Right lobe of liver (tissue), 6 donors: ENCODE measurements at places on chromosomes 2 and 18.

DNA sequence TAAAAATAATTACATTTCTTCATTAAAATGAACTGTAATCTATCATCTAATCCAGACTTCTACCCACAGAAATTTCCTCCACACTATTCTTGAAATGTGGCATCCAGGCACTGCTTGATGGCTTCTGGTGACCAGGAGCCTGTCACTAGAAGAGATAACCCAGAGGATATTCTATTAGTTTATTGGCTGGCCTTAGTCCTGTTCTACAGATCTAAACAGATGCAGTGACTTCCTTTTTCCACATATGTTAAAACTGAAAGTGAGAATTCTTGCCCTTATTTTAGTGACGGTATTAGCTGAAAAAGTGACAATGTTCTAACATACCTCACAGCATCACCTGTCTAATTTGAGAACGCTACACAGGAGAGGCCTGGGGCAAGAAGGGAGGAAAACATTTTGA, 775.4 kb downstream of the TSN start:
- DNase-seq = no peak

DNA sequence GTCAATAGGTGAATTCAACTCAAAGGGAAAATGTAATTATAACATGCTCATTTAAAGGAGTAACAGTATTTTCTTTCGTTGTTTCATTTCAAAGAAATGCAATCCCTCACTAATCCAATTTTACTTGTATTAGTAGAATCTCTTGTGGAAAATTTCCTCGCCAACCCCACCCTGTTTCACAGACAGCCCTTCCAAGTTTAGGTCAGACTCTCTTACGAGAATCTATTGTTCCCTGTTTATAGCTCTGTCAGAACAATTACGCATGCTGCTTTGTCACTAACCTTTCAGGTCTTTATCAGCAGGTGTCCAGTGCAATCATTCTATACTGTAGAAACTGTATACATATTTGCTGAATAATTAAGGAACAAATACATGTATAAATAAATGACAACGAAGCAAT, 657.8 kb upstream of the LINC00305 start:
- DNase-seq = no peak

GRCh38 chr18:3447895-3448837, 1.8 kb upstream of the TGIF1 start:
- peak; percentile 97 for DNase-seq

DNA sequence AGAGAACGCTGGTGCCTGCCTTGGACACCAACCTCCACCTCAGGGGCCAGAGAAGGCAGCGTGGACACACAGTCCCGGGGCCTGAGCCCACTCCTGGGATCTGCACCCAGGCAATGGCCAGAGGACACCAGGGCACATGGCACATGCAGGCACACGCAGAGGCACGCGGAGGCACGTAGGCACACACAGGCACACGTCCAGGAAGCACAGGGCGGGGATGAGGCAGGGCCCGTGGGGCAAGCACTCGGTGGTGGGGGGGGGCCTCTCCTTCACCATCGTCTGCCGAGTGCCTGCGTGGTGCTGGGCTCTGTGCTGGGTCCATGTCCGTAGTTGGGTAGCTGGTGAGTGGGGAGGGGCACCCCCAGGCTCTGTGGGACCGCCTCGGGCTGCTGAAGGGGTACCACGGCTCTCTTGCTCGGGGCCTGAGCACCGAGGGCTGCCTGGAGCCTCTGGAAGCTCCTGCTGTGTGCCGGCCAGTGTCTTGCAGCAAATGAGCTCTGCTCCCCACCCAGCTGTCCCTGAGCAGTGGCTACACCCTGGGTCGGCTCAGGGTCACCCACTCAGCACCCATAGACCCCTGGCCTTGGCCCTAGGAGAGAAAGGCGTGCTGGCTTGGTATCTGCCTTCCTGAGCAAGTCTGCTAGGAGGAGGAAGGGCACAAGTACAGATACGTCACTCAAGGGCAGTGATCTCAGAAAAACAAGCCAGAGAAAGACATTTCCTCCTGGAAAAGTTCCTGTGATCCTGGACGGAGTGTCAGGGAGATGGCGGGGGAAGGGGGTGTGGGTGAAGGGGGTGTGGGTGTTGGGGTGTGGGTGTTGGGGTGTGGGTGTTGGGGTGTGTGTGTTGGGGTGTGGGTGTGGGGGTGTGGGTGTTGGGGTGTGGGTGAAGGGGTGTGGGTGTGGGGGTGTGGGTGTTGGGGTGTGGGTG, 26.4 kb downstream of the RTP5 start:
- peak; percentile 79 for DNase-seq

DNA sequence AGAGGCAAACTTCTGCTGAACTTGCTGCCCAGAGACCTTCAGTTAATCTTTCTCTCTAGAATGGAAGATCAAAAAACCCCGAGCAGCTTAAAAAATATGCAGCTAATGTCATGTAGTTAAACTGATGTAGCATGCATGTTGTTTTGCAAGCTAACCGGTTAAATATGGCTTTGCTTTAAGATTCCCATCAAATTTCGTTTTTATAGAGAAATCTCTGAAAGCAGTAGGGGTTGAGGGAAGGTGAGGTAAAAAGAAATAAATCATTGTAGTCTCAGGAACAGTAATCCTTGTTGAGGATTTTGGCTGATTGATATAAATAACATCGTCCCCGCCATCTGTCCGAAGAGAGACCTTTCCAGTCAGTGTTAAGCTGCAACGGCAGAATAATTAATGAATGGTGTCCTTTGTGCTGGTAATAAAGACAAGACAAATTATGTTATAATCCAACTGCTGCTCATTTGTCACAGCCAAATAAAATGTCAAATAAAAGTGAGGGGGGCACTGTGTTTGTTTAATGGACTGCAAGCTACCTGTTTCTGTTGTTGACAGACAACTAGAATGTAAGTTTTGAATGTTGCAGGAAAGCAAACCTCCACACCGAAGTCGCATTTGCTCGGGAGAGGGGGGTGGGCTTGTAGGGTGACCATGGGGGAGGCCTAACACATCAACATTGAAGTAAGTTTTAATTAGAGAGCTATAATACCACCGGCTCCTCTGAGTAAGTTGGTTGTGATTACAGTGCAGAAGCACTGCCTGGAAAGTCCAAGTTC, 555.5 kb downstream of the ARHGAP15 start:
- DNase-seq = no peak
